ENCODE measurements at places on chromosomes 4 and X.

DNA sequence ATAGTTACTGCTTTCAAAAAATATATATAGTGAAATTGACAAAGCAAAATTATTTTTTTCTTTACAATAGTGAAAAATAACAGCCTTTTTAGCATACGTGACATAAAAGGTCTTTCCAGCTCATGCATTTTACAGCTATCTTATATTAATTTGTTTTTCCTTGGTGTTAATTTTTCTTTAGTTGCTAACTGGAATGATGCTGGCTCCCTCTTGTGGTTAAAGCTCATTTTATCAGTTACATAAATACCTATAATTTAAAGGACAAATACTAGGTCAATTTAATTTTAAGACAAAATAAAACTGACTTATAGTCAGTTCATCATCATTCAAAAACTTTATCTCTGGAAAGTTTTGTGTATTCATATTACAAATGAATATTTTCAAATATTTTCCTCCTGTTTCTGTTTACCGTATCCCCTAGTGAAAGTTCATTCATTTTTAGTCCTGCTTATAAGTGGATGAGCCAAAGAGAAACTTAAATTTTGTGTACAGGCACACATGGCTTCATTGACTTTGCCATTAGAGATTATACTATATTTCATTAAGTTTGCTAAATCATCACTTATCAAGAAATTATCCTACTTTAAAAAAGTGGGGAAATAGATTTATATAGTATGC is 9.9 kb upstream of the ANAPC4 start:
- no peak for DNase-seq

- DNase-seq = no peak
Observed at GRCh38 chr4:158613046-158613445, 58.6 kb downstream of the C4orf46 start.

- DNase-seq = no peak
Observed at GRCh38 chr4:96833831-96834230, 993.9 kb downstream of the PDHA2 start.

DNA sequence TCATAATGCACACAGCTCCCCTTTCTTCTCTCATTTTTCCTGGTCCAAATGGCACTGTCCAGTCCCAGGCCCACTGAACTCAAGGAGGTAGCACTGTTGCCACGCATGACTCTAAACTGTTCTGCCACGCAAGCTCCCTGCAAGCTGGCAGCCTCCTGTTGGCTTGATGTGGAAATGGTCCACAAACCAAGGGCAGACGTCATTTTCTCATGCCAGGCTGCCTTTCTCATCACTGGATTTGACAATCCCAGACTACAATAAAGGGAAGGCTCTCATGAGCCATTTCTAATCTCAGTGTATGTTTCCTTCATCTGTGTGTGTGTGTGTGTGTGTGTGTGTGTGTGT is 22.4 kb downstream of the OTOP1 start:
- DNase-seq = no peak

- no peak for DNase-seq
Observed at GRCh38 chr4:186657764-186658163, 65.9 kb downstream of the FAT1 start.
